Transverse colon (tissue), 4 donors: ENCODE measurements at places on chromosomes 1 and 21.

- DNase-seq, result peak; percentile 34
Measured at GRCh38 chr1:25193229-25193628, 39.1 kb downstream of the SYF2 start.

DNA sequence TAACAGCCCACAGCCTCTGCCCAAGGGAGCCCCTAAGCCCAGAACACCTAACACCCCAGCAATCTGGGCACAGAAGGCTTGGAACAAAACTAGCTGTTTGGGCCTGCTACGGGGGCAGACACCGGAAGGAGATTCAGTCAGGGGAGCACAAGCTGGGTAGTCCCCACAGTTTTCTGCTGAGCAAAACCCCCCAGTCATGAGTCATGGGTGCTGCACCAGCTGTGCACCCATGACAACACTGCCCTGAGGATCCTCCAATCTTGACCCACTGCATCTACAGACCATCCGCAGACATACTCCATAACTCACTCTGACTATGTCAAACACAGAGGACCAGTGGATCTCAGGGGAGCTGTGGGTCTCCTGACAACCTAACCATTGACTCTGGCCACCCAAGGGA lies 105.1 kb downstream of the LRIG2 start:
- DNase-seq, result no peak

- peak; percentile 4 for DNase-seq
Measured at GRCh38 chr1:3017440-3018050, 3.7 kb upstream of the ACTRT2 start.

GRCh38 chr1:212368073-212368484 lies 46.6 kb downstream of the PACC1 start:
- DNase-seq, result peak; percentile 50

GRCh38 chr1:182235604-182235951 lies 156.0 kb downstream of the GLUL start:
- no peak for DNase-seq

- DNase-seq, result no peak
Measured at GRCh38 chr1:64251971-64252370, 48.5 kb downstream of the UBE2U start.
